ENCODE measurements at places on chromosomes 16 and 17.

DNA sequence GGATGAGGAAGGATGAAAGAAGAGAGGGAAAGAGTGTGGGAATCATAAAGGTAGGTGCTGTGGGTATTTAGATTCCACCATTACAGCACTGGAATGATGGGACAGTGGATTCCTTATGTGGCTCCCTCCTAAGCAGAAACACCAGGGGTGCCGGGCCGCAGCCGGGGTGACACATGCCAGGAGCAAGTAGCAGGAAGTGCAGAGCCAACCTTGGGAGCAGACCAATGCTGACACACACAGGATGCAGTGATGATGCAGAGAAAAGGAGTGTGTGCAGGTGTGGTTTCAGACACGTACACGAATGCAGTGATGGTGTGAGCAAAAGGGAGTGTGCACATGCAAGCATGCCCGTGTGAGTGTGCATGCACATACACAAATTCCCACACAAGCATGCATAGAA, 338.0 kb downstream of the SLC39A11 start:
- no peak for DNase-seq

GRCh38 chr16:55725055-55725777, 69.4 kb downstream of the SLC6A2 start:
- DNase-seq = no peak

- no peak for DNase-seq
These were observed 85.9 kb downstream of the SNX29 start for GRCh38 chr16:12062343-12063003.

DNA sequence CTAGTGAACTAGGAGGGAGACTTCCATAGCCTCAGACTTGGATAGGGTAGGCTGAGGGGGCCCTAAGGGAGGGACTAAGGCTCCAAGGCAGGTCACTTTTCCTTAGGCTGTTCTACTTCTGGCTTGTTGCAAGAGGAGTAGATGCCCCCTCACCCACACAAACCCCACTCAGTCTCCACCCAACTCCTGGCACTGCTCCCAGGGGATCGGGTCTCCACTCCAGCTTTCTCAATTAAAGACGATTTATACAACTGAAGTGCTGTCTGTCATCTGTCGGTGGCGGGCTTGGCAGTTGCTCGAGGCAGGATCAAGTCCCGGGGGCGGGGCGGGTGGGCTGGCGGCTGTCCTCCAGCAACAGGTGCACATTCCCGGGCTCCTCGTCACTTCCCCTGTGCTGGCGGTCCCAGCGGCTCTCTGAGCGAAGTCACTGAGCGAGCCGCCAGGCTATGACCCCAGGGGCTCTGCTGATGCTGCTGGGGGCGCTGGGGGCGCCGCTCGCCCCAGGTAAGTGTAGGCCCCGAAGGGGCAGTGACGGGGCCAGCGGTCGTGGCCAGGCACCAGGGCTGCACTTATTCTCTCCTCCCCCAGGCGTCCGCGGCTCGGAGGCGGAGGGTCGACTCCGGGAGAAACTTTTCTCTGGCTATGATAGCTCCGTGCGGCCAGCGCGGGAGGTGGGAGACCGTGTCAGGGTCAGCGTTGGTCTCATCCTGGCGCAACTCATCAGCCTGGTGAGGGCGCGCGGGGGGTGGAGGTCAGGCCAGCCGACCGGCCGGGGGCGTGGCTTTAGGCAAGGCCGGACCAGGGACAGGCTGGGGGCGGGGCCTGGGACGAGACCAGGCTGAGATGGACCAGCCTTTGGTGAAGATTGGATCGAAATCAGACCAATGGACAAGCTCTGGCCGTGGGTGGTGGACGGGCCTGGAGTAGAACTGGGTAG, at the start of gene CHRNB1:
CHRNB1 (plus strand) TSS at position 380 of the 937 bp plus-strand sequence; CDS start at position 447, 67 bp downstream.
- peak; percentile 39 for DNase-seq

DNA sequence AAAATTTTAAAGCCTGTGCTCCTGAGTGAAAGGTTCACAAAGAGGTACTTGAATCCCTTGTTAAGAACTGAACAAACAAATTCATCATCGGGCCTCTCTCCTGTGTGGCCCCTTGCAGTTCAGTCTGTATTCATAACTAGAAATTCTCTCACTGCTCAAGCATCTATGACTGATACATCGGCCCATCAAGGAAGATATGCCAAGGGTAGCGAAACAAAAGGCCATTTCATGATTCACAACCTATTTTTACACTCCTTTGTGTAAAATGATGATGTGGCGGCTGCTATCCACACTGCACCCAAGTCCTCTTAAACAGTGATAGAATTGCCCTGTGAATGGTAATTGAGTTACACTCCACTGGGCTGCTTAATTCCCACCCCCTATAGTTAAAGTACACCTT, 204.6 kb downstream of the STX8 start:
- DNase-seq = no peak

DNA sequence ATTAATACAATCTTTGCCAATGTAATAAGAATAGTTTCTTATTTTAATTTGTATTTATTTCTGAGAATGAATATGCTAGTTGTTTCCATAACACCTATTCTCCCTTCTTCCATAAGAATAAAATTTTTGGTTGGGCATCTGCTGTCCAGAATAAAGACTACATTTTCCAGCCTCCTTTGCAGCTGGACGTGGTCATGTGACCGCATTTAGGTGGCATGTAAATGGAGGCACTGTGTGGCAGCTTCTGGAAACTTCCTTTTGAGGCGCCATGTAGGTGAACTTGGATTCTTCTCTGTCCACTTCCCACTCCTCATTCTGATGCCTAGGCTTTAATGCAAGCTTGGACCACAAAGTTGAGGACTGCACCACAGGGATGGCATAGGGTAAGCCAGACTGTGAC, 215.4 kb upstream of the AXIN2 start:
- no peak for DNase-seq

GRCh38 chr17:66762276-66762675, 72.6 kb upstream of the CACNG5 start:
- DNase-seq = no peak

GRCh38 chr17:36816214-36816906, 120.9 kb upstream of the LHX1 start:
- DNase-seq = no peak

- DNase-seq = peak; percentile 85
These were observed 20.3 kb upstream of the NFATC3 start for GRCh38 chr16:68064791-68065365.

DNA sequence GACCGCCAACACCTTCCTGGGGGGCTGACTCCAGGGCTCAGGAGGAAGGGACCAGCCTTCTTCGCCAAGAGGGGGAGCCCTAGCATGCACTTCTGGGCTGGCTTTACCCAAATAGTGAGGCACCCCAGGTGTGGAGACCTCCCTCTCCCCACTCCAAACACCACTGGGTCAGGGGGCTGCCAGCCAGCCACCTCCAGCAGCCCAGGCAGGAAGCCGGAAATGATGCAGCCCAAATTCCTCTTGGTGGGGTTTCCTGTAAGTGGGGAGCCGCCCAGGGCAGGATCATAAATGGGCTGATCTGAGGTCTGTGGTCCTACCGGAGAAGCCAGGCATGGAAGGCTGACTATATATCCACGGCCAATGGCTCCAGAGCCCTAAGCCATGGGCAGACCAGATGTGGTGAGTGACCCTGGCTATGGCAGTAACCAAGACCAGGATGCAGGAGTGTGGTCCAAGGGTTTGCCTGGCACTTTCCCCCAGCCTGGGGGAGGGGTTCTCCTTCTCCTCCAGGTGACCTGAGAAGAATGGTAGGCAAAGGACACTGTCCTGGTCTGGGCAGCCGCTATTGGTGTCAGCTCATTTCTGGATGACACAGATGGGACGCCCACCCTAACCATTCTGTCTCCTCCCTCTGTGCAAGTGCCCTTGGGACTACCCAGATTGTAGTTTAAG, 4.2 kb downstream of the GIT1 start:
- DNase-seq = peak; percentile 57

DNA sequence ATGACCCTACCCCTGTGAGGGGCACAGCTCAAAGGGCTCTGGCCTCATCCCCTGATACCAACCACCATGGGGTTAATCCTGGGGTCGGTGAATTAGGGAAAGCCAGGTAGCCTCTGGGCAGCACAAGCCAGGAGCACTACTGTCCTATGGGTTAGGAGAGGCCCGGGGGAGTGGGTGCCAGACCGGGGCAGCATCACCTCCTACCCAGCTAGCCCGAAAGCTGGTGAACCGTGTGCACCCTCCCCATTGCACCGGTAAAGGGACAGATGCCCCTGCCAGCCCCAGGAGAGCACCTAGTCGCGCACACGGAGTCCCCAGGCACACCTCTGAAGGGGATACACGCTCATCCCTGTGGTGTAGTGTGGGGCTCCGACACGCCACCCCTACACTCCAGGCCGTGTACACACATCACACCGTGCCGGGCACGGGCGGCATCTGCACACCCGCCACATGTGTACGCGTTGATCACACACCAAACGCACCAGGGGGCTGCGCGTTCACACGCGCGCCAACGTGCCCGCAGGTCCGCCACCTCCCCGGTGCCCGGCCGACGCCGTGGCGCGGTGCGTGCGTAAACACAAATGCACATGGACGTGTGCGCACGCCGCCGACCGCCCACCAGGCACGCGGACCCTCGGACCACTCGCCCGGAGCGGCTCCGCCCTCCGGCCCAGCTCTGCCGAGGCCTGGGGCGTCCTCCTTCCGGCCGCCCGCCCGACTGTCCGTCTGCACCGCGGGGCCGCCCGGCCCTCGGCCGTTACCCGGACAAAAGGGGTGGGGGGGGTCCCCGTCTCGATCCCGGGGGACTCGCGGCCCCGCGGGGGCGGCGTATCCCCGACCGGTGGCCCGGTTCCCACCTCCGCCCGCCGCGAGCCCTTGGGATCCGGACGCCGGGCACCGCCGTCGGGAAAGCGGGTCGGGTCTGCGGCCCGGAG, 785 bp downstream of the UBALD1 start:
- DNase-seq = peak; percentile 61

GRCh38 chr16:70685061-70685937, 554 bp downstream of the MTSS2 start:
- peak; percentile 42 for DNase-seq

DNA sequence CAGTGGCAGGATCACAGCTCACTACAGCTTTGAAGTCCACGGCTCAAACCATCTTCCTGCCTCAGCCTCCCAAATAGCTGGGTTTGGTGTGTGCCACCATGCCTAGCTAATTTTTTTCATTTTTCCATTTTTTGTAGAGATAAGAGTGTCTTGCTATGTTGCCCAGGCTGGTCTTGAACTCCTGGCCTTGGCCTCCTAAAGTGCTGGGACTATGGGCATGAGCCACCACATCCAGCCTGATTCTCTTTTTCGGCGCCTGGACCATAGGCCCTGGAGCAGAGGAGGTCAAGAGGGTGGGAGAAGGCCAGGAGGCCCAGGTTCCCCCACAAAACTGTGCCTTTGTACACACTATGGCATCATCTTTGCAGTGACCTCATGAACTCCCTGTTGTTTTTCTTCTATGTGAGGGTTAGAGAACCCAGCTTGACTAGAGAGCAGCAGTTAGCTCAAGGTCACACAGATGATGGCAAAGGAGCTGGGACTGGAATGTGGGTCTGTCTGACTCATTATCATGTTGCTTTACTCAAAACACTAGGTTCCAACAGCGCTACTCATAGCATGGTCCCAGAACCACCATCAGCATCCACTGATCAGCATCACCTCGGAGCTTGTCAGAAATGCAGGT, 16.3 kb downstream of the SCN4A start:
- DNase-seq = no peak

DNA sequence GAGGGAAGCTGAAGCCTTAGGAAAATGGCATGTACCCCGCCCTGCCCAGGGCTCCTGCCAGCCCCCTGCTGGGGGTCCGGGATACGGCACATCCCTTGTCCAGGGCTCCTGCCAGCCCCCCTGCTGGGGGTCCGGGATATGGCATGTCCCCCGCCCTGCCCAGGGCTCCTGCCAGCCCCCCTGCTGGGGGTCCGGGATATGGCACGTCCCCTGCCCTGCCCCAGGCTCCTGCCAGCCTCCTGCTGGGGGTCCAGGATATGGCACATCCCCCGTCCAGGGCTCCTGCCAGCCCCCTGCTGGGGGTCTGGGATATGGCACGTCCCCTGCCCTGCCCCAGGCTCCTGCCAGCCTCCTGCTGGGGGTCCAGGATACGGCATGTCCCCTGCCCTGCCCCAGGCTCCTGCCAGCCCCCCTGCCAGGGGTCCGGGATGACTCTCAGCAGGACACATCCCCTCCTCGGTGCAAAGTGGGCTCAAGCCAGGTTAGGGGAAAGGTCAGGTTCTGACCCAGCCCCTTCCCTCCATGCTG, 43.2 kb downstream of the RPH3AL start:
- no peak for DNase-seq

- DNase-seq = peak; percentile 12
These were observed 226.5 kb upstream of the GSE1 start for GRCh38 chr16:85386467-85387170.

DNA sequence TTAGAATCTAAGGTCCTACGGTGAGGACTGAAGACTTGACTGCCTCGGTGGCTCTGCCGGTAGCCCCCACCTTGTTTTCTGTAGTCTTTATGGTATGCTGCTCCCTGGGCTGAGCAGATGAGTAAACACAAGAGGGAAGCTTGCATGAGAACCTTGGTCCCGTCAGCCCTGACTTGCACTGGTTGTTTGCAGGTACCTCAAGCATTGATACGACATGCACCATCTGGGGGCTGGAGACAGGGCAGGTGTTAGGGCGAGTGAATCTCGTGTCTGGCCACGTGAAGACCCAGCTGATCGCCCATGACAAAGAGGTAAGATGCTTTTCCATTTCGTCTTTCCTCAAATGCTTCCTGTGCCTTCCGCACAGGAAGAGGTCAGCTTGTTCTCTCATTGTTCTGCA, 21.1 kb upstream of the TACO1 start:
- DNase-seq = no peak

Measured in activated naive CD4-positive, alpha-beta T cell treated with anti-CD3 and anti-CD28 coated beads, Interleukin-2, amount 10 ng/mL, durations not matched to agents 7 days and 5 days (primary cell).